Activated effector memory CD4-positive, alpha-beta T cell treated with Interleukin-2 at 50 U/mL for 16 hours (primary cell): ENCODE measurements at places on chromosomes 7 and 10.
A peak's percentile ranks its signal among the peaks of the same experiment; 100 is the strongest.

DNA sequence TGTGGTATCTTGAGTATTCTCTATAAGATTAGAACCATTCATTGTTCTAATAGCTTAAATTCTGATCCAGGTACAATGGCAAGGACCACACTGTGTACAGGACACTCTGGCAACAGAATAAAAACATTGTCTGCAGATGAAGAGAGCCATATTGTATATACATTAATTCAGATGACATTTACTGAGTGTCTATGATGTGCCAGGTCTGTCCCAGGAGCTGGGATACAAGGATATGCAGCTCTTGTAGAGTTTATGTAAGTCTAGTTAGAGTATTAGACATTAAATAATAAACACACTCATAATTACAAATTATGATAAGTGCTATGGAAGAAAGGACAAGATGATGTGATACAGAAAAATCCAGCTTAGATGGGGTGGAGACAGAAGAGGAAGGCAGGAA is 184.1 kb downstream of the HIBADH start:
- no peak for DNase-seq

GRCh38 chr10:60781661-60782060 is 3.4 kb downstream of the CDK1 start:
- no peak for DNase-seq

- no peak for DNase-seq
Measured at GRCh38 chr10:79377557-79378382, 30.5 kb downstream of the PPIF start.

DNA sequence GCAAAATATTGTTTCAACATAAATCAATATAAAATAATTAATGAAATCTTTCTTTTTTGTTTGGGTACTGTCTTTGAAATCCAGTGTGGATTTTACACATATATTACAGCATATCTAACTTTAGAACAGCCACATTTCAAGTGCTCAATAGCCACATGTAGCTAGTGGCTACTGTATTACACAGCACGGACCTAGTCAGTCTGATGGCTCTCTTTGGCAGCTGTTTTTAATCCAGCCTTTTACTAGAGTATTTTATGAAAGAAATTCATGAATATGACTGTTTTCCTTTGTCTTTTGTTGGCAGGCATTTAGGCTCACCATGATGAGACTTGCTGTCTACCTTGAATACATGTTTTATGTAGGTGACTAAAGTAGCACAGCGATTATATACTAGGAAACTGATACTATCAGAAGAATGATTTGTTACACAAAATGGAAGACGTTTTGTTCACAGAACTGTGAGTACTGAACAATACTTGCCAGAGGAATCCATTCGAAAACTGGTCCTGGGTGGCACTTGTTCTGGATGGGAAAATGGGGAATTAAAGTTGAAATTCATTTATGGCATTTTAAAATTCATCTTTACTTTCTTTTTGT is 386.7 kb downstream of the PHTF2 start:
- no peak for DNase-seq

DNA sequence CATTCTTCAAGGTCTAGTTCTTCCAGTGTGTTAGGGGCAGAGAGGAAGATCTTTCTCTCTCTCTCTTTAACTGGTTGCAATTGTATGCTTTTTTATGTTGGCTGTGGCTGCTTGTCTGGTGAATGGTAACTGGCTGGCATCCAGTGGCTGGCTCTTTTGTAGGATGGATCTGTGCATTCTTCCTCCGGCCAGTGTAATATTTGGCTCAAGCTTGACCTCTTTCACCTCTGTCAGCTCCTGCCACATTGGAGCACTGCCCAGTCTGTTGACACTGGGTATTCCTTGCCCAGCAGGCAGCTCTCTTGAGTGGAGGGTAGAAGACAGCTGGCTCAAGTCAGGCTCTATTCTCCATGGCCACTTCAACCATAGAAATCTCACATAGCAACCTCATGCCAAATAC is 528.3 kb downstream of the PHTF2 start:
- DNase-seq: no peak

GRCh38 chr7:33040803-33041516 is 21.6 kb downstream of the NT5C3A start:
- peak; percentile 35 for DNase-seq

DNA sequence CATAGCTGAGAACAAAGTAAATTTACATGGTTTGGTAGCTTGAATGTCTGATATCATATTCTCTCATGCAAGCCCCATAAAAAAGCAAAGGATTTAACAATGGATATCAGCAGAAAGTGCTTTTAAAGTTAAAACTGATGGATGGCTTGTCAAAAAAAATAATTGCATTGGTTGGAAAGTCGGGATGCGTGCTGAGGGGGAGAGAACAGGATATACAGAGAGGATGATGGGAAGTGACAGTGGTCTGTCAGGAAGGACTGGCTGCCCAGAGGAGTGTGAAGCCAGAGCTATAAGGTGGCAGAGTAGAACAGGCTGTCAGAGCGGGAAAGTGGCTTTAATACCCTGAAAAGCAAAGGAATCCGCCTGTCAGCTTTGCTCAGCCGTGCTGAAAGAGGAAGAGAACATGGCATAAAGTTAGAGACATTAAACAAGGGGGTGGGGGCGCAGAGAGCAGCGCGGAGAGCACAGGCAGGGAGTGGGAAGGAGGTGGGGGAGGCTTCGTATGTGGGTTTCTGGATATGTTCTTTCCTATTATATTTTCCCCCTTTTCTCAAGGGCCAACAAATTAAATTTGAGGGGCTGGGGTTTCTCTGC is 493.0 kb downstream of the LRMDA start:
- DNase-seq: no peak

DNA sequence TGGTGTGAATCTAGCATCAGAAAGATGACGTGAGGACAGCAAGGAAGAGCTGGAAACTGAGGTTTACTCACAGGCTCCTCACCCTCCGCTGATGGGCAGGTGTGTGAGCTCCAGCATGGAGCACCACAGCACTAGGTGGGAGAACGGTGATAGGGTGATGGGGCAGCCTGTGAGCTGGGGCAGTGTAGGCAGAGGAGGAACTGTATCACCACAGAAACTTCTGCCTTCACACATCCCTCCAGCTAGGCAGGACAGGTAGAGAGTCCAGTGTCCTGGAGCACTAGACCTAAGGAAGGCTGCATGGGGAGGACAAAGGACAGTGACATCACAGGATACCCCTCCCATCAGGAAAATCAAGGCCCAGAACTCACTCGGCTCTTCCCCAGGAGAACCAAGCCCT is 241.8 kb upstream of the PRSS58 start:
- DNase-seq: no peak

- DNase-seq: no peak
Measured at GRCh38 chr10:43955002-43955596, 306.4 kb upstream of the ZNF32 start.

DNA sequence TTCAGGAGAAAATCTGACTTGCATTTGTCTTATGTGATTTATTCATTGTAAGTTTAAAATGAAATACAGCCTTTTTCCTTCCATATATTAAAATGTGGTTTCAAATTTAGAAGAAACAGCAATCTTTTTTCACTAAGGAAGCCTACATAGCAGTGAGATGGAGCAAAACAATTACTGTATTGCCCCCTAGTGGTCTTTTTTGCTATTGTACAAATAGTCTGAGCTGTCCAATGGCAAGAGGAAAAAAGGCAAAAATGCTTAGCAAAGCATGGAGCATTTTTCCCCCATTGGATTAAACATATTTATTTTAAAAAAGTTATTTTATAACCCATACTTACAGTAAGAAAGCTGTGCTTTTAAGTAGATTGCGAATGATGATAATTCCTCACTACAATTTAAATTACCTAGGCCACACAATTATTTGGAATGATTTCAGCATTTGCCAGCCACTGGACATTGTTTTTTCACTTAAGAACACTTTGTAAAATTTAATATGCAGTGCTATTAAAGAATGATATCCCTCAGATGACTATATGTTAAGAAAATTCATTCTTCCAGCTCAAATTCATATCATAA is 119.5 kb downstream of the CPED1 start:
- DNase-seq: no peak

DNA sequence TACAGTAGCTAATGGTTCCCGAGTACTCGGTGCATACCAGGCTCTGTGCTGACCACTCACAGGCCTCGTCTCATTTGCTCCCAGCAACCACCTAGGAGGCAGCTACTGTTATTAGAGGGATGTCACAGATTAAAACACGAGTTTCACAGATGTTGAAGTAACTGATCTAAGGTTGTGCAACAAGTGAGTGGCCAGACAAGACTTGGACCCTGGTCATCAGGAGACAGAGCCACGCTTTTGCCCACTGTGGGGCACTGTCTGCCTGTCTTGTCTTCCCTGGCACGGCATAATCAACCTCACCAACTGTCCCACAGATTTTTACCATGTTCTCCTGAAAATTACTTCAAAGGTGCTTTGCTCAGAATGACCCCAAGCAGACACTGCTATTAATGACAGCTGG is 111.6 kb upstream of the HABP2 start:
- DNase-seq: no peak

DNA sequence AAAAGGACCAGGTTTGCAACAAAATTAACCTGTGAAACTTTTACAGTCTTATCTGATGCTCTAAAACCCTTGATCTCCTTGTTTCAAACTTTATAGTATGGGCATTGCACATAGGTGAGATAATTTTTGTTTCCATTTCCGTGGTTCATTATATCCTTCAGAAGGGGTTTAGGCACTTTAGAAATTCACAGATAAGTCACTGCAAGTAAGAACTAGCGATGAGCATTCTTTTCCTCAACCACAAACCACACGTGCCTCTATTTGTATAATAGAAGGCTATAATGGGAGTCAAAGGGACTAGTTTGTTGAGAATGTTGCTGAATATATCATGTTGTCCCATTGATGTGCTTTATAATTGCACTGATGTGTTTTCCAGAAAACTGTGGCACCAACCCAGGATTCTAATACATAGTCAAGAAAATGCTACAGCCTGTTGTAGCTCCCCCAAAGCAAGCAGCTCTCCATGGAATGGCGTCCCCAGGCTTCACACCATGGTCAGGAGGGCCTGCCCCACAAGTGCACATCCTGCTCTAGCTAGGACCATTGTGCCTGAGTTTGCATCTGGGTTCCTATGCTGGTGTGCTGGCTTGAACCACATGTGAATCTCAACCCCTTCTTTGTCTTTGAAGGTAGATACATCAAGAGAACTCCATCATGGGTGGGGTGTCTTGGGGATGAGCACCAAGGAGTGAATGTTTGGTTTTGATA is 14.0 kb upstream of the ATXN7L1 start:
- DNase-seq: no peak

GRCh38 chr10:109668154-109668665 is 255.1 kb downstream of the XPNPEP1 start:
- DNase-seq: no peak

DNA sequence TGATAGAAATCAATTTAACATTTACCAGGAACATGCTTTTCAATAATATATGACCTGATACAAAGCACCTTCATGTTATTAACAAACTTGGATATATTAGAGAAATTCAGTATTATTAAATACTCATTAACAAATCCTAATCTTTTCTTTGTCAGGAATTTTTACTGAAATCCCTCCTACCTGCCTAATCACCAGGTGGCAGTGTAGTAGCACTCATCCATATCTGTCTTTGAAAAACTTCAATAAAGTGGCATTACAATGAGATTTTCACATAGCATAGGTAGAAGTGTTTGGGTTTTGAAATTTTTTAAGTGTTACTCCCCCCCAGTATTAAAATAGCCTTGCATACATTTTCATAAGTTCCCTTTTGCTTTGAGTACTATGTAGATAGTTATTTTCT is 1246.6 kb upstream of the LRRN3 start:
- no peak for DNase-seq

DNA sequence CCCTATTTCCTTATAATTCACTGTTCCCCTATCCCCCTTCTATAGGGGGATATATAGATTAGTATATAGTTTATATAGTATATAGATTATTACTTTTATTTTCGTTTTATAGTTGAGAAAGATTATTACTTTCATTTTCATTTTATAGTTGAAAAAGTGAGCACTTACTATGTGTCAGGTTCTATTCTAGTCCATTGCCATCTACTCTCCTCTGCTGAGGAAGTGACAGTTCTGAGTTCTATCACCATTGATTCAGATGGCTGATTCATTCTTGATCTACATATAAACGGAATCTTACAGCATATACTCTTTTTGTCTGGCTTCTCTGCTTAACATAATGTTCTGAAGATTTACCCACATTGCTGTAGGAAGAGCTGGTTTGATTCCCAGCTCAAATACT is 20.7 kb upstream of the CAV2 start:
- DNase-seq: no peak

DNA sequence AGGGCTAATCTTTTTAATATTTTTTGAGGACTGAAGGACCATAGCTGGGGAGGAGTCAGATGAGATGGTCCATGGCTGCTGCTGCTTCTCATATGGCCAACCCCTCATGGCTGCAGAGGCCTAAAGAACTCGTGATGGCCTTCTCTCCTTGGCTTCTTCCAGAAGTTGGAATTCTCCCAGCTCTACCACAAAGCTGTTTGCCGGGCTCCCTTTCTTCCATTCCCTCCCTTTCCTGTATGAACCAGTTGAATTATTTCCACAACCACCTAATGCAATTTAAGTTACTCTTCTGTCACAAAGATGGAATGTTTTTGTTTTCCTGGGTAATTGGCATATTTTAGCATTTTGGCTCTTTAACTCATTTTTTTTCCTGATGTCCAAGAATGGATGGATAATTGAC is 80.7 kb downstream of the PHTF2 start:
- DNase-seq: no peak

- DNase-seq: no peak
Measured at GRCh38 chr10:25753776-25754175, 180.3 kb upstream of the MYO3A start.

DNA sequence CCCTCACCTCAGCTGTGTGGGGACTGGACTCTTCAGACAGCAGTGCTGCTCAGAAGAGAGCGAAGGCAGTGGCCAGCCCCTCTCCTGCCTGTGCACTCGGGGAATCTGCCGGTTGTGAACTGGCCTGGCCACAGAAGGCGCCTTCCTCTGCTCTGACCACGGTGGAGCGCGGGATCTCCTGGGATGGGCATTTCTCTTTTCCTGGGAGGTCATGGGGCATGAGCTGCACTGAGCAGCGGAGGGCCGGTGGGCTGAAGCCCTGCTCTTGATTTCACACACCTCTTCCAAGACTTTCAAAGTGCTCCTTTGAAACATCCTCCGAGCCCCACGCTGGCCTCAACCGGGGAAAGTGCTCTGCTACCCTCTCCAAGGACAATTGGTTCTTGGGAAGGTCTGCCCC is 125.6 kb upstream of the FAM20C start:
- no peak for DNase-seq

DNA sequence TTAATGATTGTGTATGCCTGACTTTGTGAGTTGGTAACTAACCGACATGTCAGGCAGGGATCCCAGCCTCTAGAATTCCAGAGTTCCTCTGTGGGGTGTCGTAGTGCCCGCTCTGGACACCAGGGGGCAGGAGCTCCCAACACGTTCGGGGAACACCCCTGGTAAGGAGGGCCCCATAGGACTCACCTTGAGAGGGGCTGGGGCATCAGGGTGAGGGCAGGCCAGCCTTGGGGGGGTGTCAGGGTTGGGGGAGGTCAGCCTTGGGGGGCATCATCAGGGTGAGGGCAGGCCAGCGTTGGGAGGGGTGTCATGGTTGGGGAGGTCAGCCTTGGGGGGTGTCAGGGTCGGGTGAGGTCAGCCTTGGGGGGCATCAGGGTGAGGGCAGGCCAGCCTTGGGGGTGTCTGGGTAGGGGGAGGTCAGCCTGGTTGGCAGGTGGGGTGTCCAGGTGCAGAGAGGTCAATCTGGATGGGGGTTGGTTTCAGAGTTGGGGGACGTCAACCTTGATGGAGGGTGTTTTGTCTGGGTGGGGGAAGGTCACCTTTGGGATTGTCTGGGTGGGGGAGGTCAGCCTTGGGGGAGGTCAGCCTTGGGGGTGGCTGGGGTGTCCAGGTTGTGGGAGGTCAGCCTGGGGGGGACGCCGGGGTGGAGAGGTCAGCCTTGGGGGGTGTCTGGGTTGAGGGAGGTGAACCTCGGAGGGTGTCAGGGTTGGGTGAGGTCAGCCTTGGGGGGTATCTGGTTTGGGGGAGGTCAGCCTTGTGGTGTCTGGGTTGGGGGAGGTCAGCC is 45.6 kb upstream of the SUN1 start:
- peak; percentile 50 for DNase-seq
